ENCODE measurements at places on chromosomes 16 and 17.

DNA sequence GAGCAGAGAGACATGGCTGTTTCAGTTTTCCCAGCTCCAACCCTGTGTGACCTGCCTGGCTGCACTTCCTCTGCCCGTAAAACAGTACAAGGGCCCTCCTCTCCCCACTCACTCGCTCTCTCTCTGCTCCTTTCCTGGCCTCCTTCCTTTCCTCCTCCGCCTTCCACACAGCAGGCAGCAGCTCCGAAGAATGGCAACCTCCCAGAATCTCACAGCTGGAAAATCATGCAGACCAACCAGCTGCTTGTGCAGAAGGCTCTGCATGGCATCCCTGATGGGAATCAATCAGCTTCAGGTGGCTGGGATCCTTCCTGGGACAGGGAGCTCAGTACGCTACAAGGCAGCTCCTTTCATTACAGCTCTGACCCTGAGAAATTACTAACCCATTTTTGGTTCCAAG lies 27.4 kb downstream of the TMEM132E start:
- no peak for DNase-seq

DNA sequence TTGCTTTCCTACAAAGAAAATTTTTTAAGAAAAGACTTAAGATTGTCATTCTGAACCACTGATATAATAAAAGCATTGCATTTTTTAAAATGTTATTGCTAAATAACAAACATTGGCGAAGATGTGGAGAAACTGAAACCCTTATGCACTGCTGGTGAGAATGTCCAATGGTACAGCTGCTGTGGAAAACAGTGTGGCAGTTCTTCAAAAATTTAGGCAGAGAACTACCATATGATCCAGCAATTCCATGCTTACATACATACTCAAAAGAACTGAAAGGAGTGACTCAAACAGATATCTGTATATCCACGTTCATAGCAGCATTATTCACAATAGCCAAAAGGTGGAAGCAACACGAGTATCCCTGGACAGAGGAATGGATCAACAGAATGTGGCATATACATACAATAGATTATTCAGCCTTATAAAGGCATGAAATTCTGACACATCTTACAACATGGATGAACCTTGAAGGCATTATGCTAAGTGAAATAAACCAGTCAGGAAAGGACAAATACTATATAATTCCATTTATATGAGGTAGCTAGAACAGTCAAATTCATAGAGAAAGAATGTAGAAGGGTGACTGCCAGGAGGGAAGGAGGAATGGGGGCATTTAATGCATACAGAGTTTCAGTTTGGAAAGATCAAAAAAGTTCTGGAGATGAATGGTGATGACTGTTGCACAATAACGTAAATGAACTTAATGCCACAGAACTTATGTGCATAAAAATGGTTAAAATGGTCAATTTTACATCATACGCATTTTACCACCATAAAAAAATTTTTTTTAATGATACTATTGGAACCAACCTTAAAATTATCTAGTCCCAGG lies 92.1 kb downstream of the CACNG1 start:
- no peak for DNase-seq

DNA sequence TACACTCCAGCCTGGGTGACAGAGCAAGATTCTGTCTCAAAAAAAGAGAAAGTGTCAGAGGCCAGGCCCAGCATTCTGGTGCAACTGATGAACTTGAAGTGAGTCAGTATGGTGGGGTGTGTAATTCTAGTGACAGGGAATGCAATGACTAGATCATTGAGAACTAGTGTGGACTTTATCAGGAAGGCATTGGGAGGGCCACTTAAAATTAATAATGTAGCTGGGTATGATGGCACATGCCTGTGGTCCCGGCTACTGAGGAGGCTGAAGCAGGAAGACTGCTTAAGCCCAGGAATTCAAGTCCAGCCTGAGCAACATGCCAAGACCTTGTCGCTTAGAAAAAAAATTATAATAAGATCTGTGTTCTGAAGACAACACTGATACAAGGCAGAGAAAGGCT lies 90.8 kb downstream of the STX8 start:
- DNase-seq = peak; percentile 0

DNA sequence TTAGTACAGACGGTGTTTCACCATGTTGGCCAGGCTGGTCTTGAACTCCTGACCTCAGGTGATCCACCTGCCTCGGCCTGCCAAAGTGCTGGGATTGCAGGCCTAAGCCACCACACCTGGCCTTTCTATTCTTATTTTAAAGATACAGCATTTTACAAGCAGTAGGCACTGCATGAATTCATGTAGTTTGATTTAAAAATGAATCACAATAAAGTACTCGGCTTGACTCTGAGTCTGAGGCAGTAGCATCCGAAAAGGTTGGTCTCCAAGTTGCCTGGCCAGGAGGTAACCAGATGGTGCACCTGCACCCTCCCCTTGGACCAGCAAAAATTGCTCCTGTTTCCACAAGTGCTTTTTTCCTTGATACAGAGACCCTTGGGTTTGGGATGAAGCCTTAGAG lies 35.6 kb downstream of the MAP2K6 start:
- DNase-seq = no peak

Measured in retinal pigment epithelial cell (primary cell).